Left lobe of liver (tissue), 2 donors: ENCODE measurements at places on chromosomes 6 and 20.

DNA sequence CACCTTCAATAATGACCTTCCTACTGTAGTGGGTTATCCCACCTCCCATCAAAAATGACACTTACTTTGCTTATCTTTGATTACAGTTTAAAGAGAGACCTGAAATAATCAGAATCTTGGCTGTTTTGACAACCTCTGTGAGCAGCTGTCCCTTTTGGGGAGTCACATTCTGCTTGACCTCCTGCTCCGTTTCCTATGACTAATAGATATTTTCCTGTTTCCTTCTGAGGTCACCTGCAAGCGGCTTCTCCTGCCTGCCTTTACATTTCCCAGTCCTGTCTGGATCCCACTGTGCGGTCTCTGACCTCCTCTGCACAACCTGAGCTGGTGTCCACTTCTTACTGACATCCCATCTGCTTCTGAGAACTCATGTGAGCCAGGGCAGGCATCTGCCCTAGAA is 54.2 kb downstream of the TRAM2 start:
- no peak for DNase-seq

DNA sequence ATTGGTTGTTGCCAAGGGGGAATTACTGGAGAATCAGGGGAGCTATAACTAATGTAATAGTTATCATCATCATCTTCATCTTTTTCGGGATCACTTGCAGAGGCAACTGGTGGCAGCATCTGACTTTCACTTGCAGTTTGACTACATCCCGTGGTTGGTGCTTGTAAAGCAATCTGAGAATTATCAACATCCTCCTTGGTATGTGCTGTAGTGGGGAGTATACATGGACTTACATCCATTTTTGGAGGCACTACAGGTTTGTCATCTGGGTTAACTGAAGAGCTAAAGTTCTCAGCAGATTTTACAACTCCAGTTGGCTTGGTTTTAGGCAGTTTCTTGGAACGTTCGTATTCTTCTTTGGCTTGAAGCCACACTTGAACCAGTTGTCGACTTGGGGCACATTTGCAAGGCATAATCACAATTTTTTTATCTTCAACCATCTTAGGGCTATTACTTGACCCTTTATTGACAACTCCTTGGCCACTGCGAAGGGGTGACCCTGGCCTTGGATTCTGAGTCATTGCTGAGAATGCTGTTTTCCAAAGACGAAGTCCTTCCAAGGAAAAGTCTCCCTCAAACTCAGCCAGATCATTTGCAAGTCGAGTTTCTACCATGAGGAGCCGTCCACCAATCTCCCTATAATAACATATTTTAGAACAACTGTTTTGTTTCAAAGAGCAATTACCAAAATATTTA is 115.5 kb downstream of the REV3L start:
- no peak for DNase-seq

DNA sequence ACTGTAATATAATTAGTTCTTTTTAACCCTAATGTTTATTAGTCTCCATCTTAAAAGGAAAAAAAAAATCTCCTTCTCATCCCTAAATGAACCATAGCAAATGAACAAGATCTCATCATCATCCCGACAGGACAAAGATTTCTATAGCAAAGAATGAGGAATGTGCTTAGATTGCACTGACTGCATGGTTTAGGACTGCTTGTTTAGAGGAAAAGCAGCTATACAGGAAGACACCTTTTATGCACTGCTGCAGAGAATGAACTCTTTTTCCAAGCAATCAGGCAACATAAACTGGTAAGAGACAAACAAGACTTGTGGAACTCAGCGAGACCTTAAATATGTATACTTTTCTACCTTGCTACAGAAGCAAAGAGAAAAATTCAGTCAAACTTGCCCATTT is 26.8 kb downstream of the CSNK2A1 start:
- DNase-seq, result no peak

GRCh38 chr6:56551409-56552120 is 91.1 kb downstream of the DST start:
- no peak for DNase-seq

DNA sequence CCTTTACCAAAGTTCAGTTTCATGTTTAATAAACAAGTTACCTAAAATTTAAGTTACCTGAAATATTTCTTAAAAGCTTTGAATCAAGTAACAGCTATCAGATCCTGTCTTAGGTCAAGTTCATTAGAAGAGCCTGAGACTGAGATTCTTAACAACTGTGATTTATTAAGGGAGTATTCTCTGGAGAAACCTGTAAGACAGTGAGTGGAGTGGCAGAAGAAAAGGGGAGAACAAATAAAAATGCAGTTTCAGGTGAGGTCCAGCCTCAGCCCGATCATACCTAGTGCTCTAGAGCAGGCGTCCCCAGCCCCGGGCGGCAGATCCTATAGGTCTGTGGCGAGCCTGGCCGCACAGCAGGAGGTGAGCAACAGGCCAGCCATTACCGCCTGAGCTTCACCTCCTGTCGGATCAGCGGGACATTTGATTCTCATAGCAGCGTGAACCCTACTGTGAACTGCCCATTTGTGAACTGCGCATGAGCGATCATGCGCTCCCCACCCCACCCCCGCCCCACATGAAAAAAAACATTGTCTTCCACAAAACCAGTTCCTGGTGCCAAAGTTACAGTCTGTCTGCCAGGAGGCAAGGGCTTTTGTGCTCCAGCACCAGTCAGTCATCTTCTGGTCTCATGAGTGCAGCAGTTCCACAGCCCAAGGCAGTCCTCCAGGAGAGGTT is 59.2 kb upstream of the ADGRB3 start:
- DNase-seq, result no peak

DNA sequence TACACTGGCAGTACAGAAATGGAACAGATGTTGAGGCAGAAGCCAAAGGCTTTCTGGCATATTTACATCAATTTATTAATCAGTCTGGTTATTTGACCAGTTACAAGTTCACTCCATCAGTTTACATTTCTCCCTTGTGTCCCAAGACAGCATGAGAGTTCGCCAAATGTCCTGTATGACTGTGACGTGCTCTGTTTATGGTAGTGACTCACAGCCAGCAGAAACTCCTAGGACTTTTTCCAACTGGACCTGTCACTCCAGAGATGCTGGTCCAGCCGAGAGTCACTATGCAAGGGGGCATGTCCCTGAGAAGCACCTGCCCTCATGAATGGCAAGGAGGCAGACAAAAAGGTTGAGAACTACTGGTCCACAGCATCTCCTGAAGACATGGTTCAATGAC is 160.0 kb downstream of the LRFN2 start:
- DNase-seq, result no peak

DNA sequence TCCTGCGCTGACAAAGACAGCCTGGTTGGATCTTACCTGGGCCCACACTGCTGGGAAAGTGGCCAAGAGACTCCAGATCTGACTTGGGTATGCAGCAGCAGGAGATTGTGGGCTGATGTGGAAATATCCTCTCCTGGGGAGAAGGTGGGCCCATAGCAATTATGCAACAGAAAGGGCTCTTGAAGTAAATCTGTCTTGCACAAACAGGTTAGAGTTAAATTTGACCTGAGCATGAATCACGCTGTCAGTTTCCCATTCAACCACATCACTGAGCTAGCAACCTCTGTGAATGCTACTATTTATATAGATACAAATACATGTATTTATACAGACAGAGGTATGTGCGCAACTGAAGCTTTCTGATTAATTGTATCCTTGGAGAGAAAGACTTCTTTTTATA is 28.3 kb upstream of the PDYN start:
- DNase-seq, result no peak

DNA sequence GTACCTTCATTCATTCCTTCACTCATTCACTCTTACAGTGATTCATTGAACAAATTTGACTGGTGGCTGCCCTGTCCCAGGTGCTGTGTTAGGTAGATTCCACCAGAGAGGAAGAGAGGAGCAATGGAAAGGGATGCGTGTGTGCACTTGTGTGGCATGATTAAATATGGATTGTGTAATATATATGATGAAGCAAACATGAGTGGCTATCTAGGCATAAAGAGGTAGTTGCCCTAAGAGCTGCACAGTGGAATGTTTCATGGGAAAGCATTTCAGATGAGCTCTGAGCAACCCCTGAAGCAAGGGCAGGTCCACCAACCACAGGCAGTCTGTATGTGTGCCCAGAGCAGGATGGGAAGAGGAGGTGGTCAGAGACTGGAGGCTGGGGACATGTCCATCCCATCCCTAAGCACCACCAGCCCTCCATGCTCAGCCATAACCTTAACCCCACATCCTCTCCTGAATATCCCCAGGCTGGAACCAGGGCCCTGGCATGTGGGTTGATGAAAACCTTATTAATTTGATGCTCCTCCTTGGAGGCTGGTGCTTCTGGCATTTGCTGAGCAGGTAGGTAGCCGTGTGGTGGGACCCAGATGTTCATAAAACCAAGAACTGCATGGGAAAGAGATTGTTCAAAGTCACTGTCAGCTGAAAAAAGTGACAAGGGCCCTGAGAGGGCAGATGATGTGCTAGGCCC is 226.2 kb downstream of the SYNDIG1 start:
- peak; percentile 28 for DNase-seq

GRCh38 chr20:59828125-59829053 is 105.0 kb downstream of the SYCP2 start:
- no peak for DNase-seq

GRCh38 chr6:152261179-152261578 is 376.0 kb downstream of the SYNE1 start:
- no peak for DNase-seq

- DNase-seq, result no peak
Observed at GRCh38 chr6:98724537-98724936, 109.8 kb upstream of the POU3F2 start.

DNA sequence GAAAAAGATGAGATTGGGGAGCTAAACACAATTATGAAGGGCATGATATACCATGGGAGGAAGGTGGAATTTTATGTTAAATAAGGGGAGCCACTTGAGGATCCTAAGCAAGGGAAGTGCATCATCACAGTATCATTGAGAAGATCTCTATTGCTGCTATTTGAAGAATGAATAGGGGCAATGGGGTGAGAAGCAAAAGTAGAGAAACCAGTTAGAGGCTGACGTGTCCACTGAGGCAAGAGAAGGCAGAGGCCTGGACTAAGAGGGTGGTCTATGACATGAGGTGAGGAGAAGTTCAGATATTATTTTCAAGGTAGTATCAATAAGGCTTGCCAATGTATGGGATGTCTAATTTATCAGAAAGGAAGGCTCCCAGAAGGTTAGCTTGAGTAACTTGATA is 111.6 kb downstream of the TENT5A start:
- DNase-seq, result no peak

- no peak for DNase-seq
Observed at GRCh38 chr6:20352346-20352745, 49.3 kb upstream of the E2F3 start.

- DNase-seq, result no peak
Observed at GRCh38 chr6:151229401-151230276, 10.1 kb upstream of the AKAP12 start.

GRCh38 chr20:17500826-17501225 is 30.4 kb downstream of the BFSP1 start:
- DNase-seq, result no peak

DNA sequence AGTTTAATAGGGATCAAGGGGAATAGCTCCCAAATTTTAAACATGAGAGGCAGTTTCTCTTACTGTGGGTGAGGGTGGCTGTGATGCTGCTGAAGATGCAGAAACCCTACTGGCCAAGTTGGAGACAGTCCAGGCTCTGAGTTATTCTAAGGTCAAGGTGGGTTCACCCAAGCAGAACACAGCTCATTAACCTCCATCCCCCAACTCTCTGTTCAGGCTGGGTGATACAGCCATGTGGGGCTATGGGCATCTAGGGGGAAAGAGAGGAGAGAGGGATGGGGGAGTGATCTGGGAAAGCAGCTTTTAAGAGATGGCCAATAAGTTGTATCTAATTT is 18.9 kb upstream of the TRAM2 start:
- no peak for DNase-seq

DNA sequence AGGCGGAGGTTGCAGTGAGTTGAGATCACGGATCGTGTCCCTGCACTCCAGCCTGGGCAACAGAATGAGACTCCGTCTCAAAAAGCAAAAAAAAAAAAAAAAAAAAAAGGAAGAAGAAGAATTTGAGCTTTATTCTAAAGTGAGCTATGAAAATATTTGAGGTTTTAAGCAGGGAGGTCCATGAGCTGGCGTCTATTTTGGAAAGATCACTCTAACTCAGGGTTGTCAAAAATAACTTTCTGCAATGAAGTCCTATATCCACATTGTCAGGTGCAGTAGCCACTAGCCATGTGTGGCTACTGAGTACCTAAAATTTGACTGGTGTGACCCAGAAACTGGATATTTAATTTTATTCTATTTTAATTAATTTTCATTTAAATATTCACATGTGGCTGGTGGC is 217.1 kb downstream of the PTPRT start:
- DNase-seq, result no peak

GRCh38 chr6:148760568-148761526 is 14.0 kb downstream of the UST start:
- DNase-seq, result no peak

DNA sequence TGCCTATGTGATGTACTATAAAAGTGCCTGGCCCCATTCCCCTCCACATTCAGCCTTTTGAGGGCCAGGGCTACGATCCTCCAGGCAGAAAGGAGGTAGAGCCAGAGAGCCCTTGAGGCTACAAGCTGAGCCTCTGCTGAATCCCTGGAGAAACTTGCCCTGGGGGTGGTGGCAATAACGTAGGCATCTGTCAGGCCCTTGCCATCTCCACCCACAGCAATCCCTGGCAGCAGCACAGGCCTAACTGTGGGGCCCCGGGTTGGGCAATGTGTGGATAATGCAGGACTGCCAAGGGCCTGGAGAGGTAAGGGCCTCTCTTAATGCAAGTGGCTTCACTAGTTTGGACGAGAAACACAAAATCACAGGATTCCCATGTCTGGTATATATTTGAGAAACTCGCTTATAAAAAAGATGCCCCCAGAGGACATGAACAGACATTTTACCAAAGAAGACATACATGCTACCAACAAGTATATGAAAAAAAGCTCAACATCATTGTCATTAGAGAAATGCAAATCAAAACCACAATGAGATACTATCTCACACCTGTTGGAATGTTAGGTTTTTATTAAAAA is 99.0 kb downstream of the QRSL1 start:
- DNase-seq, result peak; percentile 96

- no peak for DNase-seq
Observed at GRCh38 chr20:63959699-63960075, 3.5 kb upstream of the UCKL1 start.

DNA sequence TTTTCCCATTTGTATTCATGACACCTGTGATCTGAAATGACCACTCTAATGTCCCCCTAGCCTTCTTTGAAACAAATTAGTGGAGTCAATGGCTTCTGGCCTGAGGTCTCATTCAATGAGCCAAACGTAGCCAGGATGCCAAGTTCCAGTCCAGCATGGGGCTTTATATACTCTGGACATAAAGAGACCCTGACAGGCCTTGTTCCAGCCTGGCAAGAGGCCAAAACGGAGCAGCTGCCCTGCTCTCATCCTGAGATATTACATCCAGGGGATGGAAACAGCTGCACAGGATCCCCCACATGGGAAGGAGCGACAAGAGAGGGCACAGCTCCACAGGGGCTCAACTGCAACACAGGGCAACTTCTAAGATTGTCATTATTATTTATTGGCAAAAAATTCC is 437.8 kb downstream of the CDH26 start:
- no peak for DNase-seq

DNA sequence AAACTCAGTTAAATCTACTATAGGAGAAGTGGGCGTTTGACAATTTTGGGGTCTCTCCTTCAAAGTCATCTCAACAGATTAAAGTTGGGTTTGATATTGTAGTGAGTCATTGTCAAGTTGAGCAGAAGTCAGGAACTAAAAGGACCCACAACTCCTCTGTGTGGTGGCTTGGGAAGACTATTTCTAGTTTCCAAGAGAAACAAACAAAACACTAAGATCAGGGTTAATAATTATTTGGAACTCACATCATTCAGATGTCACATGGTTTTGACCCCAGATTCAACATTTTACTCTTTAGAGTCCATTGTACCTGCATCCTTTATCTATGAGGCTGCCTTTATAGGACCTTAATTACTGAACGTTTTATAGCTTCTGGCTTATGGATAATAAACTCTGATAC is 45.3 kb upstream of the TINAG start:
- no peak for DNase-seq
